T-helper 1 cell (primary cell): ENCODE measurements at places on chromosomes 6 and 20.

DNA sequence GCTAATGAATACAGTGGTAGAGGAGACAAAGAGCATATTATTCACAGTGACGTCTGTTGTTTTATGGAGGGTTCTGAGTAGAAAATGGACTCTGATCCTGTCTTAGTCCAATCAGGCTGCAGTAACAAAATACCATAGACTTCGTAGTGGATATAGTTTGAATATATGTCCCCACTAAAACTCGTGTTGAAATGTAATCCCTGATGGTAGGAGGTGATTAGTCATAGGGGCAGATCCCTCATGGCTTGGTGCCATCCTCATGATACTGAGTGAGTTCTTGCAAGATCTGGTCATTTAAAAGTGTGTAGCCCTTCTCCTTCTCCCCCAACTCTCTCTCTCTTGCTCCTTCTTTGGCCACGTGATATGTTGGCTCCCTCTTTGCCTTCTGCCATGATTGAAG lies 82.5 kb downstream of the CD83 start:
- DNase-seq: no peak

DNA sequence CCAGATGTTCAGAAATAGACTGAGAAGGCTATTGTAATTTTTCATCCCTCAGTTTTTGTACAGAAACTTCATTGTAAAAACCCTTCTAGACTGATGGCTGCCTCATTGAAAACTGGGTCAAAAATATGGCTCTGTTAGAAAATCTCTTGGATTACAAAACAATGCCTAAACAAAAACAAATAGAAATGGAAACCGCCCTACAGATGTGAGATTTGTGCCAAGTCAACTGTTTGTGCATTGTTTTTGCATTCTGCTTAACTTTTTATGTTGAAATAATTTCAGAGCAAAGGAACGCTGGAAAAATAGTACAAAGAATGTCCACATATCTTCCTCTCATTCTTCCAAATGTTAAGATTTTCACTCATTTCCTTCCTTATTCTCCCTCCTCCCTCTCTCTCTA lies 425.1 kb downstream of the FOXA2 start:
- DNase-seq: no peak

GRCh38 chr6:13724182-13724581 lies 12.5 kb upstream of the RANBP9 start:
- no peak for DNase-seq

DNA sequence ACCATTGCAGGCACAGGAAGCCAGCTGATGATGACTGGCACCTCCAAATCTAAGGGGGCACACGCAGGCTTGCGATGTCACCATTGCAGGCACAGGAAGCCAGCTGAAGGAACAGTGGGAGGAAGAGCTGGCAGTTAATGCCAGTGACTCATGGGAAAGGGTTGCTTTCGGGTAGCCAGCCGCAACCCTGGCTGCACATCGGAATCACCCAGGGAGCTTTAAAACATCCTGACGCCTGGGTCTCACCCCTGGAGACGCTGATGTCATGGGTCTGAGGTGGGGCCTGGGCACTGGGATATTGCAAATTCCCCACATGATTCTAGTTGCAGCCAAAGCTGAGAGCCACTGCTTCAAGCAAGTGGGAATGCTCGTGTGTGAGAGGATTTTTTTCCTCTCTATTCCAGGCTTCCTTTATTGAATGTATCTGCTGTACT lies 16.1 kb upstream of the CCN6 start:
- no peak for DNase-seq

DNA sequence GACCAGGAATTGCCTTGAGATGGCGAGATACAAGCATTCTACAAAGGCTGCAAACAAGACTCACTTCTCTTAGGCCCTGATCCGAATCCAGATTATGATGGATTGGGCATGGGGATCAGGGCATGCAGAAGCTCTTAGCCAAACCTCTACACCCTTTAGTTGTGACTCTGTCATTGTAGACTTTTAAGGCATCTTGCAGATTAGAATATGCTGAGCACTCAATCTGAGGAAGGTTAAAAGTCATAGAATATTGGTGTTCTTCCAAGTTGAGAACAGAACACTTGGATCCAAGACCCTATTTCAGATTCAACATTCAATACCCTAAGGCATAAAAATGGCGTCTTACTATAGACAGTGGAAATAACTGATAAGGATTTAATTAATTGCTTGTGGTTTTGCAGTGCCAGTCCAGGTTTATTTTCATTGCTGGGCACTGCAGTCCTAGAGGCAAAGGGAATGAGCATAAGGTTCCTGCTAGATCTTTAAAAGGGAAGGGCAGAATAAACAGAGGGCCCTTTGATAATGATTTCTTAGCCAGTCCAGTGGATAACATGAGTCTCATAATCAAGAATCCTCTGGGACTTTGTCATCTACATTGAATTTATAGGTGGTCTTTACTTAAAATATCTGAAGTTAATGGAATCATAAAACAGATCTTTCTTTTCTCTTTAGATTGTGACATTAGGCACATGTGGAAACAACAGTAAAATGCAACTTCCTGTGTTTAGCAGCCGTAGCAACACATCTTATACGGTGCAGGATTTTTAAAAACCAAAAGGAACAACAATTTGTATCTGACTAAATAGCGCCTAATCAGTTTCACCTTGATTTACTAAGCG lies 17.6 kb downstream of the PHACTR2 start:
- no peak for DNase-seq

DNA sequence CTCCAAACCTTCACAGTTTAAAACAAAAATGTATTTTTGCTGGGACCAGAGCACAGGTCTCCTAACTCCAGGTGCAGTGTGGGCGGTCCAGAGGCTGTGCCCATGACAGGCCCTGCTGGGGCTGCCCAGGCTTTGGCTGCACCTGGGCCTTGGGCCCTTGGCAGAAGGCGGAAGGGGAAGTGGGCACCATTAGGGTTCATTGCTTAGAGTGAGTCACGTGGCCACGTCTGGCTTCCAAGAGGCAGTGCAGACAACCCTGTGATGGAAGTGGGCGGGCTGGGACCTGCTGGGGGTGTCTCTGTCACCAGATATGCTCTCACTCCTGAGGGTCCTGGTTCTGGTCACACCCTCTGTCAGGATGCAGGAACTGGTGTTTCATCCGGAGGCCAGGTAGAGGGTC lies 302.2 kb downstream of the QKI start:
- no peak for DNase-seq

DNA sequence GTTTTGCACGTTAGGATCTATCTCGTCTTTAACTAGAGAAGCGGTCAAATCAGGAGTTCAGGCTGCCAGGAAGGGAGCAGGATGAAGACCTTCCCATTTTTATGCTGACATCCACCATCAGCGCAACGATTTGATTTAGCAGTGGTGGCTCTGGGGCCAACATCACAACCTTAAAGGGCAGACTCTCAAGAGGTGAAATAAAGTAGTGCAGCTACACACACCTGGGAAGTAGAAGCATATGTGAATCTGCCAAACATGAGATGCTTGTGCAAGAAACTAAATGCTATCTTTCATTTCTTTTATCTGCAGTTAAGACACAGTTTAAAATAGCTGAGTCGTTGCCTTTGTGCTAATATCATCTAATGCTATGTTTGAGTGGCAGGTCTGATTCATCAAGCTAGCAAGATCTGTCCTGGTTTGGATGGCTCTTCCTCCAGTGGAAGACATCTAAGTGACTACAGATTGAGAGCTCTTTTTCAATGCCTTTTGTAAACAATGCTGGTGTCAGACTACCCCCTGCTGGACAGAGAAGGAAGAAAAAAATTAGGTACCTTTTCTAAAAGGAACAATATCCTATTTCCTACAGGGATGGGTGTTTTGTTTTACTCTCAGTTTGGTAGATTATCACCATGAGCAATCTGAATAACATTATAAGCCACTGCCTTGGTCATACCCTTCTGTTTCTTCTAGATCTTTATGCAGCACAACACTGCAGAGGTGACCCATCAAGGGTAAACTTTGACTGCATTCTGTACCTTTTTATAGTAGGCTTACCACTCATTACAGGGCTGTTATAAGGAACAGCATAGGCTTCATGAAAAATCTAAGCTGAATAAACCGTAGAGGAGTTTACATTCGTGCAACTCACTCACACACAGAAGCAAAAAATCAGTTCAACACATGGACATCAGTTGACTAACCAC lies 171.6 kb upstream of the FBXL4 start:
- peak; percentile 15 for DNase-seq

DNA sequence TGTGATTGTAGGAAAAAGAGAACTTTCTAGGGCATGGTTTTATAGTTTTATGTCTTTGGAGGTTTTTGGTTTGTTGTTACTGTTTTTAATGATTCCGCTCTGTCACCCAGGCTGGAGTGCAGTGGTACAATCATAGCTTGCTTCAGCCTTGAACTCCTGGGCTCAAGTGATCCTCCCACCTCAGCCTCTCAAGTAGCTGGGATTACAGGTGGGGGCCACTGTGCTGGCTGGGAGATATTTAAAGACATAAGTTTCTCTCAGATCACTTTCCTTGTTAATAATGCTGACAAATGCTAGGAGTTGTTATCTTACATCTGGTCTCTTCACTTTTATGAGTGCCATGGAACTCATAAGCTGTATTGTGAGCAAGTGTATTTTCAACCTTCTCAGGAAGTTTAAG lies 116.3 kb downstream of the SCAF8 start:
- no peak for DNase-seq

DNA sequence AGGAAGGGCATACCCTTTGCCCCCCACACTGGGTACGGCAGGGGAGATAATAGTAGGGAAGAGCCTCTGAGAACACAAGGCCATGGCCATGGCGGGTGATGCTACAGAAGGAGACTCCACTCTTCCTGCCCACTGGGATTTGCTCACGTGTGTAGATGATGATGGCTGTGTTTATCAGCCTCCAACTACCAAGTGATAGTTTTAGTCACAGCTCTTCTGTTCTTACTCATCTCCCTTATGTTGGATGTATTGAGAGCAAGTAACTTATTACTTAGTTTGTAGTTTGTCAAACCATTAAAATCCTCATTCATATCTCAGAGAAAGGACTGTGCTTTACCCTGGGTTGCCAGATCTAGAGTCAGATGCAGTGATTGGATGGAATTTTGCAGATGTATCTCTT lies 66.0 kb downstream of the CDH26 start:
- peak; percentile 35 for DNase-seq

GRCh38 chr6:161303628-161304340 lies 29.9 kb upstream of the AGPAT4 start:
- no peak for DNase-seq

GRCh38 chr6:3837781-3838180 lies 11.4 kb upstream of the FAM50B start:
- no peak for DNase-seq

GRCh38 chr6:75935473-75935793 lies 137.0 kb downstream of the IMPG1 start:
- DNase-seq: no peak

DNA sequence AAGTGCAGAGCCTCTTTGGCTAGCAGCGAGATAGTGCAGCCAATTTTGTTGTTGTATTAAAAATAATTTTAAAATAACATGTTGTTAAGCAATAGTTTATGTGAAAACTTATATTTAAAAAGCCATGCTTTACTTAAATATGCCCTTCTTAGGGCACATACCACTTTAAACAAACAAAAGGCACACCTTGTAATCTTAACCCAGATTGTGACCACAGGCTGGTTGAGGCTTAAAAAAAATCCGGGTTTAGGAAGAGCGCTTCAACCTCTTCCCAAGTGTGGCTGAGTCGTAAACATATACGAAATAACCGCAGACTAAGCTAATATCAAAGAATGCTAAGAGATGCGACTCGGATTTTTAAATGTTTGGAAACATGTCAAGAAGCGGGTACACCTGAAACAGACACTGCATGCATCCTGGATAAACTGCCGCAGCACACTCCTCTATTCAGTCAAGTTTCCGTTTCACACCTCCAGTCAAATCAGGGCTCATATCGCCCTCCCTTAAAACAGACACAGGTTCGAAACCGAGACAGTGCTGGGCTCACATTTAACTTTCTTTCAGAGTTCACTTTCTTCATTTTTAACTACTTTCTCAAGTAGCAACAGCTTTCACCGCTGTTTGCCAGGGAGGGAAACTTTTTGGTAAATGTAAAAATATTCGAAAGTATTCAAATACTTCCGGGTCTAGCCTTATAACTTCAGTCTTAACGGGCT lies 1.5 kb downstream of the DEK start:
- DNase-seq: no peak

GRCh38 chr6:82870582-82871172 lies 195.0 kb downstream of the UBE3D start:
- DNase-seq: no peak

DNA sequence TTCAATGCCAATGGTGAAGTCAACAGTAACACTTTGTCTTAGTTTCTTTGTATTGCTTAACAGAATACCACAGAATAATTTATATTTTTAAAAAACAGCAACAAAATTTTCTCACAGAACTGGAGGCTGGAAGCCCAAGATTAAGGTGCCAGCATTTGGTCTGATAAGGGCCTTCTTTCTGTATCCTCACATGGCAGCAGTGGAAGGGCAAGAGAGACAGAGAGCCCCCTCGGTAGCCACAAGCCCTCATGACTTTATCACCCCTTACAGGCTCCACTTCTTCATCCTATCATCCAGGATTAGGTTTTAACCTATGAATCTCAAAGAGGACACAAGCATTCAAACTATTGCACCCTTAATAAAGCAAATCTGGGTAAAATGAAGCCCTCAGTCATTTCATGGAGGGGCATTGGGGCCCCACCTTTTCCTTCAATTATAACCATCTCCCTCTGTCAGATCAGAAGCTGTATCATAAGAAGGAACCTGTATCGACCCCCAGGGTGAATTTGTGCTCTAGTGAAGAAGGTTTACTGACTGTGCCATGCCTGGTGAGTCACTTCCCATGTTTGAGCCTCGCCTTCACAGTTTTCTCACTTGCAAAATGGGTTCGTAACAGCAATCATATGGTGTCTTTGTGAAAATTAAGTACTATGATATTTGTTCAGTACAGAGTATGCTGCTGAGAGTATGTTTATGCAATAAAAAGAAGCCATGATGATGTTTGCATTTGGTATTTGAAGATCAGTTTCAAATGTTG lies 178.2 kb downstream of the LRFN2 start:
- DNase-seq: no peak

- no peak for DNase-seq
These were observed 1.0 kb upstream of the TOMM34 start for GRCh38 chr20:44961011-44961869.

DNA sequence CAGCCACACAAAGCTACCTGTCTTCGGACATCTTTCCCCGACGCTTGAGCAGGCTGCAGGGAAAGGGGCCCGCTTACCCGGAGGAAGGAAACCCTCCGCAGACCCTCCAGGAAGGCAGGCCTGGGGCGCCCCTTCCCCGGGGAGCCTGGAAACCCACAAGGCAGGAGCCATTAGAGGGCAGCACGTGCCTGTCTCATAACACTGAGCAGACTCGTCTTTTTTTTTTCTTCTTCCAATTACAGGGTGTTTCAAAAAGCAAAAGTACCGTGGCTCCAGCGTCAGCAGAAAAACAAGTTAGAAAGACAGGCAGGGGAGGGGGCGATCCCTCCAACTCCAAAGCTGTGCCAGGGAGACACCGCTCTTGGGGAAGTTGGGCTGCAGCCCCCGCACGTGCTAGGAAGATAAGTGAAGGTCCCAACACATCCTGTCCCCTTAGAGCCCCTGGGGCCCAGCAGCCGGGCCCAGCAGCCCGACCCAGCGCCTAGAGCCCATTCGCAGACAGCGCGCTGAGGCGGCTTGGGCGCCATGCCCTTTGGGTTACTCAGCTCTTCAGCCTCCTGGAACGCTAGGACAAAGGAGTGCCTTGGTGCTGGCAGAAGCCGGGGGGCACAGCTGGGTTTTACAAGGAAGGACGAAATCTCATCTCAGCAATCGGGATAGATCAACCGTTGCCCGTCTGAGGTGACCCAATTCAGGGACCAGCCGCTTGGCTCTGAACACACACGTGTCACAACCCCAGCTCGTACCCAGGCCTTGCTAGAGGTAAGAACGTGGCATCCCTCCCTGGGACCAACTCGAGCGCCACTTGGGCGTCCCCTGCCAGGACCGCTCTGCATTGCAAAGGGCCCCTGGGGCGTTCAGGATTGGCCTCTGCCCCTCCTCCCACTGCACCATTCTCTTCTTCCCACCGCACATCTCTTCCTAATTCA lies 136.3 kb downstream of the LY86 start:
- no peak for DNase-seq
